Transverse colon (tissue), 4 donors: ENCODE measurements at places on chromosomes 2 and 18.

GRCh38 chr2:38619458-38620164 lies 16.9 kb upstream of the HNRNPLL start:
- no peak for DNase-seq

DNA sequence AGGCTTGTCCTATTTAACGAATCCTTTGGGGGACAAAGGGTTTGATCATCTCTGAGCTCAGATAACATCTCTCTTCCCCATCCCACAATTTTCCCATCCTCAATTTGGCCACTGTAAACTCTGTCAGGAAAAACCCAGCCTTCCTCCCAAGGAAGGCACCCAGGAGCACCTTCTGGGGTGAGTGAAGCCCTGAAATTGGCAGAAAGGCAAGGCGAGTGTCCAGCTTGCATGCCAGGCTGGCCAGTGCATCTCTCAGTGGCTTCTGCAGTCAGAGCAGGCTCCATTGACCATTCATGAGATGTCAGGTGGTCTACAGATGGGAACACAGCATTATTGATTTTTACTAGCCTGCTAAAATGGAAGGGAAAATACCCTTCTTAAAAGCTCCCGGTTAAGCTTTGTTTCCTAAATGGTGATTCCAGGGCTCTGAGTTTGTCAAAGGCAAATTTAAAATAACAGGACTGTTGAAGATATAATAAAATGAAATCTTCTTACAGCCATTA lies 83.2 kb upstream of the BOD1L2 start:
- no peak for DNase-seq

DNA sequence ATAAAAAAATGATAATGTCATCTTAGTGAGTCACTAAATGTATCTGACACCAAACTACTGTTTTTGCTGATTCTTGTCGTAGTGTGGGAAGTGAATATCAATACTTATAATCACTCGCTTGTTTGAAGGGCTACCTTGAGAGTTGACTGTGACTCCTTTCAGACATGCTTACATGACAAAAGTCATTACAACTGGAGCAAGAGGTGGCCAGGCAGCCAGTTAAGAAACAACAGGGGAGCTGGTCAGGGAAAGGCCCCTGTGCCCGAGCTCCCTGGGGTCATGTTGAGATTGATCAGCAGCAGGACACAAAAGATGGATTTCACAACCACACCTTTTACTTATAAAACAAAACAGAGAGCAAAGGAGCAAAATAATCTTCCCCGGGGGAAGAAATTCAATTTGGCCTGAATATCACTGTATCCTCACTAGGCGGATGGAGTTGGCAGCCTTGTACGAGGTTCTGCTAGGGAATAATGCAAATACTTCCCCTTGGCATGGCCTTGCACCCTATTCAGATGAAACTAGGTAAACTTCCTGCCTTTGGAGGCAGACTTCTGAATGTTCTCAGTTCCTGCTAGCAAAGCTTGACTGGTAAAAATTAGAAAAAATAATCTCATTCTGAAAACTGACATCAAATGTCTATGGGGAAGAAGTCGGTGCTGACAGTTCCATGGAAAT lies 101.2 kb downstream of the DYNC1I2 start:
- DNase-seq: no peak

DNA sequence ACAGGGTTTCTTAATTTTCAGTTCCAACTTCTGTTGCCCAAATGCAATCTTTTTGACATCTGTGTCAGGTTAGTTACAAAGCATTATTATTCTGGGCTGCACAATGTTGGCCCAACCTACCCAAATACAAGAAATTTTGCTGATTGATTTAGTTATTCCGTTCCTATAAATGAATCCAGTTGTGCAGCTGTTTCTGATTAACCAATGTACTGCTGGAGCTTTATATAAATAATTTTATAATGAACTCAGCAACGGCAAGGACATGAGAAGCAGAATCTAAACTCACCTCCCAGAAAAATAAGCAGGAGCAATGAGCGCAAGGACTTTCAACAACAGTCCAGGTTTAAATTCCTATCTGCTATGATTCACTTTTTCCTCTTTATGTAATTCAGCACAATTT lies 76.3 kb upstream of the WIPF1 start:
- no peak for DNase-seq

- no peak for DNase-seq
These were observed 171.1 kb downstream of the LDLRAD4 start for GRCh38 chr18:13389491-13390131.

DNA sequence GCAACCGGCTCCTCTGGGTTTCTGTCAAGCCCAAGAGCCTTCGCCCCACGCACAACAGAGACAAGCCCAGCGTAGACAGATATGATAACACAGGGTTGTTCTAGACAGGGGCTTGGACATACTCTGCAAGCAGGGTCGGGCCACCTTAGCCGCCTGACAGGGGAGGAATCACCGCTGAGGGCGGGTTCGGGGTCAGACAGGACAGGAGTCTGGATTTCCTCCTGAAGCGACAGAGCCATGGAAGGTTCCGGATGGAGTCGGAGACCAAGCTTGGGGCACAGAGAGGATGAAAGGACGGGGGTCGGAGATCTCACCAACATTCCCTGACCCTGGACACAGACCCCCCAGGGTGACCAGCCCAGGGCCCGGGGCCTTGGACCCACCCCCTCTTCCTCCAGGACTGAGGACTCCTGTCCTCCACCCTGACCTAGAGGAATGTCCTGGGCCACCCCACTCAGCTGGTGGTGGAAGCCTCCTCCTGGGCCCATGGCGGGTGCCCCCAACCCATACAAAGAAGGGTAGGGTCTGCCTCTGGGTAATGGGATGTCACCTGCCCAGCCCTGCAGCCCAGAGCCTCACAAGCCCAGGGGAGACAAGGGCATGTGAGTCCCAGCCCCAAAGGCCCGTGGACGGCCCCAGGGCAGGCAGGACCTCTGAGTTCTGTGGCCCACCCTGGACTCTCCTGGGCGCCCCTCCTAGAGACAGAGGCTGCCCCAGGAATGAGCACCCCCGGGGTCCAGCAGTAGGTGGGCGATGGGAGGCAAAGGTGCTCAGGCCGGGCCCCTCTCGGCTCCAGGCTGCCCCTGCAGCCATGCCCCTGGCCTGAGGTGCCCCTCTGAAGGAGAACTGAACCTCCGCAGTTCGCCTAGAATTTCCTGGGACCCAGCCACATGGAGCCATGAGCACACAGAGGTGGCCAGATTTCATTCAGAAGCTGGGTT lies 44.1 kb upstream of the GPC1 start:
- peak; percentile 4 for DNase-seq
